ENCODE measurements at places on chromosomes 5 and 9. TPM values are rescaled to one million over a fixed set of nuclear protein-coding genes. Genes with fewer than 3 reads are reported as not detected.
A peak's percentile ranks its signal among the peaks of the same experiment; 100 is the strongest.

Gene HAND1
- total RNA-seq, result not detected

Gene PCDHA4
- 1.1 TPM for total RNA-seq

Gene NEUROG1
- not detected for total RNA-seq

Gene STARD4
- total RNA-seq, result 48.6 TPM

Gene NPR2
- total RNA-seq, result 21.7 TPM

Gene SUSD3
- total RNA-seq, result 4.8 TPM

Gene SLC46A2
- 17.0 TPM for total RNA-seq

Gene CERCAM
- 14.0 TPM for total RNA-seq

Gene STKLD1
- 1.2 TPM for total RNA-seq

Gene MYMK
- not detected for total RNA-seq

Gene ACTBL2
- total RNA-seq, result not detected

Gene ZDHHC11
- total RNA-seq, result 12.6 TPM

Gene FGF18
- total RNA-seq, result 4.2 TPM

Gene TTC33
- total RNA-seq, result 16.6 TPM

Gene LPCAT1
- total RNA-seq, result 690 TPM

Gene FNBP1
- 50.0 TPM for total RNA-seq

DNA sequence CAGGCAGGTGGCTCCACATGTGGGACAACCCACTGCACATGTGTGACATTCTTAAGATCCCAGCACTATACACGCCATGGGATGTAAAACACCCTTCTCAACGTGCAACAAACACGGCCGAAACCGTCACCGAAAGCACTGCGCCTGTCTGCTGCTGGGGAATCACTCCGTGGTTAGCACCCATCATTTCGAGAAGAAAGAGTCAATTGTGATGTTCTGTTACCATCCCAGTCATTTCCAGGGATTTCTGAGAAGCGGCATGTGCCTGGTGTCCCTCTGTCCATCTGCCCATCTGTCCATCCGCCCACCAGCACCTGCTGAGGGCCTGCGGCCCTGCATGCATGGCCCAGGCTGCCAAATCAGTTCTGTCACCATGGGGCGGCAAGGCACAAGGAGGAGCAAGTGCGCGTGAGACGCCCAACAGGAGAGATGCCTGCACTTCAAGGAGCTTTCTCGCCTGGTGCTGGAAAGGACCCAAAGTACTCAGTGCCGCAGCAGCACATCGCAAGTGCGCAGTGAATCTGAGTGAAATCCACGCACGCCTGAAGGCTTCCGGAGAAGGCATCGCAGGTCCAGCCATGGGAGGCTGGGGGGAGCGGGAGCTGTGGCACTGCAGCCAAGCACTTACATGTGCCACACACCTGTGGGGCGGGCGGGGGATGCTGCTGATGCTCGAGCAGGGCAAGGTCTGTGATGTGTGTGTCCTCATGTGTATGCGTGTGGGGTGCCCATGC lies 38.0 kb downstream of the VAV2 start:
- DNase-seq, result no peak

- DNase-seq, result no peak
Observed at GRCh38 chr5:59117320-59117719, 534.4 kb downstream of the RAB3C start.

- DNase-seq, result no peak
Observed at GRCh38 chr5:73319036-73319435, 129.5 kb downstream of the FOXD1 start.

DNA sequence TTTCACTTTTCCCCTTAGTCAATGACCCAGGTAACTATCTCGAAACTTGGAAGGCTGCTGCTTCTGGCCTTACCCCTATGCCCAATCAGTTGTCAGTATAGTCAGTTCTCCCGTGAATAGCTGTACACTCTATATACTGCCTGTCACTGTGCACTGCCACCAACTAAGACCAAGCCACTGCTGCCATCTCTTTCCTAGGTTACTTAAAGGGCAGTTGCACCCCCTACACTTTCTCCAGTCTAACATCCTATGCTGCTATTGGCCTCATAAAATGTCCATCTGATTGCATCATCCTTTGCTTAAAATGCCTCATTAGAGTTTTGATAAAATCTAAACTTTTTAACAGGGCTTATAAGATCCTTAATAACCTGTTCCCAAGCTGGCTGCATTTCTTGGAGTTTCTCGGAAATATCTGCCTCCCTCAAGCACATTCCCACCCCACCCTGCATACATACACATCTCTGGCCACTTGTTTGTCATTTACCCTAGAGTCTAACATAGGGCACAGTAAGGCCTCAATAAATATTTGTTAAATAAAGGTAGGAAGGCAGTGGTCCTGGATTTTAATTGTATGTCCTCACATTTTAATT lies 32.8 kb upstream of the TNFAIP8 start:
- no peak for DNase-seq

DNA sequence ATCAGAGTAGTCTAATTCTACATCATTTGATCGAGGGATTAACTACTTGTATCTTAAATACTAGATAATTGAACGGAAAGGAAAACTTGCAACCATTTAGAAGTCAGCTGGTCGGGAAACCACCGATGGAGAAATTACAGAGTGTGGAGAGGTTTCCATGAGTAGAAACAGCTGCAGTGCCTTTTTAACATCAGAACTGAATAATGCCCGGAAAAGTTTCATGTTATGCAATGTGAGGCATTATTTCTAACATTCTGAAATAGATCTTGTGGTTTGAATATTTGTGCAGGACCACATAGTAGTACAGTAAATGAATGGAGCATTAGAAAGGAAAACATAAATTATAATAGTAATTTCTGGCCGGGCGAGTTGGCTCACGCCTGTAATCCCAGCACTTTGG lies 88.1 kb upstream of the RNF180 start:
- no peak for DNase-seq

DNA sequence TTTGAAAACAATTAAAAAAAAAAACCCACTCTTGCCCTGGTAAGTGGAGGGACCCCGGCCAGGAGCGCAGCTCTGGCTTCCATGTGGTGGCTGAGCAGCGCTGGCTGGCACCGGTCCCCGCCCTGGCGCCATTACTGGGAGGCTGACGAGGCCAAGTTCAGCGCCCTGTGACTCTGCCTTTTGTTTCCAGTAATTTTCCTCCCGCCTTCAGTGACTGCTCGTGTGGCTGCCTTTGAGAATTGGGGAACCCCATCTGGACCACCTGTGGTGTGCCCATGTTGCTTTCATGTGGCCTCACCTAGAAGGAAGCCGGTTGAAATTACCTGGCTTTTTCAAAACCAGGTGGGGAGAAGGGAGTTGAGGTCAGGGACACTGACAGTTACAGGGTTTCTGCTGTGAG lies 136.1 kb downstream of the GAPVD1 start:
- DNase-seq, result no peak

- DNase-seq, result peak; percentile 19
Observed at GRCh38 chr5:176731506-176732160, 78.7 kb upstream of the UNC5A start.

DNA sequence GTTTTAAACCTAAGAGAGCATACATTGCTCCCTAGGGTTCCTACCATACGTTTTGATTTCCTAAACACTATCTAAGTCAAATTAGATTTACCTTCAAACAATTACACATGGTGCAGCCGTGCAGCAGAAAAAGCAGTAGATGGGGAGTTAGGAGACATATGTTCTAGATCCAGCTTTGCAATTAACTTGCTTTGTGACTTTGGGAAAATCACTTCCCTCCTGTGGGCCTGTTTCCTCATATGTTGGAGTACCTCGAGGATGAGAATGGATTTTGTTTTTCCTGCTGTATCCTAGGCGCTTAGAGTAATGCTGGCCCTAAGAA lies 711 bp downstream of the MRPL50 start:
- DNase-seq, result no peak

- DNase-seq, result no peak
Observed at GRCh38 chr5:31806561-31806960, 167.6 kb downstream of the PDZD2 start.

DNA sequence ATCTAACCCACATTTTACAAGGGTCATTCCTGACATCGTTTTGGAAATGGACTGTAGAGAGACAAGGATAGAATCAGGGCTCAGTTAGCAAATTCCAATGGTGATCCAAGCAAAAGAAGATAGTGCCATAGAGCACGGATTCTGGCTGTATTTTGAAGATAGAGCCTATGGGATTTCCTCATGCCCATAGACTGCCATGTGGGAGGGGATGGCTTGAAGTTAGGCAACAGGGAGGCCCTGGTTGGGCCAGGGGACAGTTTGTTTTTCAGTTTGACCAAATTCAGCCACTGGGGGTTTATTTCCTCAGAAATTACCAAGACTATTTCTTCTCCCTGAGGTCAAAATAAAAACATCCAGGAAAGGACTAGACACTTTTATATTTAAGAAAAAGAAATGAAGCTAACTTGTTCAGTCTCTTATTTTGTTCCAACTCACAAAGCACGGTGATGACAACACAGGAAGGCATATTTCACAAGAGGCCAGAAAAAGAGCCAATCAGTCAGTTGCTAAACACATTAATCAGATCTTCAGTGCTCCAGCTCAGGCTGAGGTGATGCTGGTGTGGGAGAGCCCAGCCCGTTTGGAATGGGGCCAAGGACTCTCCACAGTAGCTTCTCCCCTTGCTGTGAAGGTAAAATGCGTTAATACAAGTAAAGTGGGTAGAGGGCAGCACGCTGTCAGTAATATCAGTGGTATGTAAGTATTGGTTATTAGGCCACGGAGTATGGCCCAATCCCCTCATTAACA lies 4.4 kb upstream of the DCTN4 start:
- DNase-seq, result no peak

DNA sequence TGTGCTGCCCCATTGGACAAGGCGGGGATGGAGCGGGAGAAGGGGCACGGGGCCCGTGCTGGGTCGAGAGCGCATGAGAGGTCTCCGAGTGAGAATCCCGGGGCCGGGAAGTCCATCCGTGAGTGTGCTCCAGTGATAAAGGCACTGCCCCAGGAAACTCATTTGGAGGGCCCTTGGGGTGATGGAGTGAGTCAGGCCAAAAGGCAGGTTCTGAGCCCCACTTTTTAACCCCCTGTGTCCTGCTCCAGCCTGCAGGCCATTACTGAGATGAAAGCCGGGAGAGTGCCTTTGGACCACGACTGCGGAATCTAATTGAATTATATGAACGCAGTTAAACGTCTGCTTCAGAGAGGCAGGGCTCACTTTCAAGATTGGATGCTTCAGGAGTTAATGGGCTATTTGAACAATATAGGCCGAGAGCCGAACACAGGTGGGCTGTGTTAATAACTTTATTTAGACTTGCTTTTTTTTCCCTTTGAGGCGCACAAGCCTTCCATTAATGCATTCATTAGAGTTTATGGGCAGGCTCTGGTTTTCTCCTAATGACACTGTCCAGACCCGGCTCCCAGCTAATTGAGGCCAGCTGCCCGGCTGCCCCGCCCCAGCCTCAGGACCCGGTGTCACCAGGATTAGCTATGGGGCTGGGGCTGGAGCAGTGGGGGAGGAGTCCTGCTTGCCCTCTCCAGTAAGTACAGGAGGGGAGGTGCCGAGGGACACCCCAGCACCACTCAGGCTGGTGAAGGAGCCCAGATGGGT lies 79.1 kb upstream of the LMX1B start:
- DNase-seq, result no peak

DNA sequence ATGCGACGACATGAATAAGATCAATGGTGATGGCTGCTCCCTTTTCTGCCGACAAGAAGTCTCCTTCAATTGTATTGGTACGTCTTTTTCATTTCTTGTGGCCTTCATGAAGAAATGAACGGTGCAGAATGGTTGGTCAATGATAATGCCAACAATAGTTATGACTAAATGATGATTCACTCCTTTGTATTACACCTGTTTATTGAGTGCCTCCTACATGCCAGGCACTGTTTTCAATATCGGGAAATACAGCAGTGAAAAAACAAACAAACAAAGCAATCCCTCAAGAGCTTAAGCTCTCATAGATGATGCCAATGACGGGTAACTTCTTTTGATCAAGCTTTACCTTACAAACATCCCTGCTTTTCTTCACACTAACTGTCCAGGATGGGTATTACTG lies 117.7 kb downstream of the PAPPA start:
- no peak for DNase-seq

- peak; percentile 74 for DNase-seq
Observed at GRCh38 chr5:173888473-173889131, 453 bp downstream of the CPEB4 start.

DNA sequence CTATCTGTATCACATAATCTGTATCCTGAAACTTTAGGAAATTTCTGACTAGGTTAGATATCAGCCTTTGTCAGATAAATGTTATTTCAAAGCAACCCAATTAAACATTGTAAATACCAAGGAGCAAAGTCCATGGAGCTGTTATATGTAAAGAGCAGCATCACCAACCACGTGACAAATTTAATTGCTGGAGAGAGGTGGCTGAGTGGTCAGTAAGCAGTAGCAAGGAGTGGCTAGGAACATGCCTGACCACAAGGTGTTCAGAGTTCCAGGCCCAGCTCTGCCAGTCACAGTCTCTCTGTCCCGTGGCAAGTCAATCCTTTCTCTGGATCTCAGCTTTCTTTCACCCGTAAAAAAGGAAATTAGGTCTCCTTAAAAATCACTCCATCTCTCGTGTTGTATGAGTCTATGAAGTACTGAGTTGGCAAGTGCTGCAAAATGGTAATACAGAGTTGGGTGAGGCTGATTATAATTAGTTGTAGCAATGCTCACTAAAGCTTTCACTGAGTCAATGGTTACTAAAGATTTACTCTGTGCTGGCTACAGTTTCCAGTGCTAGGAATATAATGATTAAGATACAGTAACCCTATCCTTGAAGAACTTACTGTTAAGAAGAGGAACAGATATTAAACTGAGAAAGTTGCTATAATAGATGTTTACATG lies 166.1 kb downstream of the GNAQ start:
- no peak for DNase-seq

- no peak for DNase-seq
Observed at GRCh38 chr5:146078566-146078965, 26.8 kb downstream of the PLAC8L1 start.

DNA sequence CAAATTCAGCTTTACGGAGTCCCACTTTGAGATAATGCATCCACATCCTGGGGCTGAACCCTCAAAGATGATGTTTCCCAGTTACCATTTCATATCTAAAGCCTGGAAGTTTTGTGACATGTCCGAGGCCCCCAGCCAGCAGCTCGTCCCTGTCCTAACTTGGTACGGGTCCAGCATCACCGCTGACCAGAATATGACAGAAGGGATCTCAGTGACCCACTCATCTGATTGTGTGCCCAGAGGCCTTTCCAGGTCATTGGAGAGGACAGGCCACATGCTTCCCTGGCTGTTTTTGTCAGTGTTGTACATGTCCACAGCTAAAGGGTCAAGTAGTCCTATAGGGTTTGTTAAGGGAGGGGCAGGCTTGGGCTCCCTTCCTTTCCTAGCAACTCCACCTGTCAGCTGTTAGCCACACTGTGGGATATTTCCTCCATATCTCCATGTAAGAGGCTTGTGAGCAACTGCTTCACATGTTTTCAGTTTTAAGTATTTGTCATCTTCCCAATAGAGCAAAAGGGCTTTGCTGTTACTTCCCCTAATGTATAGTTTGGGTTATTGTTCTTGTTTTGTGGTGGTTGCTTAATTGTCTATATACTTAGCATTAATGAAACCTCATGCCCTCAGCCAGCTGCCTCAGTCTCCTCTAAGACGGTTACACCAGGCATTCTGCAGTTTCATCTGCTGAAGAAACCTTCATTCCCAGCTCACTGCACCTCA lies 33.4 kb downstream of the SECISBP2 start:
- no peak for DNase-seq

- no peak for DNase-seq
Observed at GRCh38 chr5:10700516-10700915, 60.5 kb downstream of the DAP start.
